NCI-H774 (cell line): ENCODE measurements at places on chromosomes 6 and 20.

DNA sequence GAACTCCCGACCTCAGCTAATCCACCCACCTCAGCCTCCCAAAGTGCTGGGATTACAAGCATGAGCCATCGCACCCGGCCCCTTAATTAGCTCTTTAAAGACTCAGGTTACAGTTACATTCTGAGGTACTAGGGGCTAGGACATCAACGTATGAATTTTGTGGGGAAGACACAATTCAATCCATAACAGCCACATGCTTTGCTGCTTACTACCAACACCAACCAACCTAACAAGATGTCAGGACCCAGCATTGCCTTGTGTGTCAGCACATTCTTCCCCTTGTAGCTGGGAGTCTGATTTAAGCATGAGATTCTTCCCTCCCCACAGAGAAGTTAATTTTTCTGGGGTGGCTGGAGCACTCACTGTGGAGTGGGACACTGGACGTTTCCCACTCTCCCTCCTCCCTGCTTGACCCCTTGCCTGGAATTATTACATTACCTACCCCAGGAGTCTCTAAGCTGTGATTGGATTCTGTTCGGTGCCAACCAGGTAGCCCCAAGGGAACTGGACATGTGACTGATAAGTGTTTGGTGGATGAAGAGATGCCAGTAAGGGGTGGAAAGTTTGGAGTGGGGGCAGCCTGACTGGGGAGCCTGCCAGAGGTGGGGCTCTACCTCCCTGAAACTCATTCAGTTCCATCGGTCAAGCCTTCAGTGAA lies 5.6 kb upstream of the PXMP4 start:
- no peak for DNase-seq

- DNase-seq: no peak
Observed at GRCh38 chr6:132218059-132218696, 183.1 kb downstream of the MOXD1 start.

GRCh38 chr6:29251736-29252135 lies 49.8 kb upstream of the OR14J1 start:
- DNase-seq: no peak

GRCh38 chr6:37127961-37128862 lies 41.7 kb upstream of the PIM1 start:
- no peak for DNase-seq

DNA sequence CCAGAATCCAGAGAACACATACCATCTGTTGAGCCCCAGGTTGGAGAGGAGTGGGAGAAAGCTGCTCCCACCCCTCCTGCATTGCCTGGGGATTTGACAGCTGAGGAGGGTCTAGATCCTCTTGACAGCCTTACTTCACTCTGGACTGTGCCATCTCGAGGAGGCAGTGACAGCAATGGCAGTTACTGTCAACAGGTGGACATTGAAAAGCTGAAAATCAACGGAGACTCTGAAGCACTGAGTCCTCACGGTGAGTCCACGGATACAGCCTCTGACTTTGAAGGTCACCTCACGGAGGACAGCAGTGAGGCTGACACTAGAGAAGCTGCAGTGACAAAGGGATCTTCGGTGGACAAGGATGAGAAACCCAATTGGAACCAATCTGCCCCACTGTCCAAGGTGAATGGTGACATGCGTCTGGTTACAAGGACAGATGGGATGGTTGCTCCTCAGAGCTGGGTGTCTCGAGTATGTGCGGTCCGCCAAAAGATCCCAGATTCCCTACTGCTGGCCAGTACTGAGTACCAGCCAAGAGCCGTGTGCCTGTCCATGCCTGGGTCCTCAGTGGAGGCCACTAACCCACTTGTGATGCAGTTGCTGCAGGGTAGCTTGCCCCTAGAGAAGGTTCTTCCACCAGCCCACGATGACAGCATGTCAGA lies 77.4 kb downstream of the ASXL1 start:
- no peak for DNase-seq

- DNase-seq: no peak
Observed at GRCh38 chr20:17624551-17625245, 54.8 kb downstream of the DSTN start.

- no peak for DNase-seq
Observed at GRCh38 chr6:105909106-105909505, 177.0 kb upstream of the PRDM1 start.

GRCh38 chr6:8435845-8436168 lies 462 bp upstream of the SLC35B3 start:
- no peak for DNase-seq

GRCh38 chr6:14108571-14109410 lies 8.8 kb upstream of the CD83 start:
- DNase-seq: no peak

GRCh38 chr6:30258204-30258603 lies 45.0 kb upstream of the TRIM26 start:
- no peak for DNase-seq

GRCh38 chr20:48983423-48984400 lies 62.2 kb downstream of the ARFGEF2 start:
- no peak for DNase-seq

DNA sequence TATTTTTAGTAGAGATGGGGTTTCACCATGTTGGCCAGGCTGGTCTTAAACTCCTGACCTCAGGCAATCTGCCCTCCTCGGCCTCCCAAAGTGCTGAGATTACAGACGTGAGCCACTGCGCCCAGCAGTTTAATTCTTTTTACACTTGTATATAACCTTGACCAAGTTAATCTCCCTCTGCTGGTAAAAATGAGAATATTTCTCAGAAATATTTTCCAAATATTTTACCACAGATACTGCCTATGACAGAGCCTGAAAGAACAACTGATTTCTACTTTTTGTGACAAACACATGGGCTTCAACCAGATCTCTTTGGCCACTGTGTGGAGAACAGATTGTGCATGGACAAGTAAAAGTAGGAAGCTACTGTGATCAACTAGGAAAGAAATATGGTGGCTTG lies 21.2 kb upstream of the NHSL1 start:
- no peak for DNase-seq

GRCh38 chr6:46044881-46045617 lies 29.4 kb upstream of the CLIC5 start:
- no peak for DNase-seq

- DNase-seq: no peak
Observed at GRCh38 chr6:70307008-70307407, 4.1 kb upstream of the COL9A1 start.

DNA sequence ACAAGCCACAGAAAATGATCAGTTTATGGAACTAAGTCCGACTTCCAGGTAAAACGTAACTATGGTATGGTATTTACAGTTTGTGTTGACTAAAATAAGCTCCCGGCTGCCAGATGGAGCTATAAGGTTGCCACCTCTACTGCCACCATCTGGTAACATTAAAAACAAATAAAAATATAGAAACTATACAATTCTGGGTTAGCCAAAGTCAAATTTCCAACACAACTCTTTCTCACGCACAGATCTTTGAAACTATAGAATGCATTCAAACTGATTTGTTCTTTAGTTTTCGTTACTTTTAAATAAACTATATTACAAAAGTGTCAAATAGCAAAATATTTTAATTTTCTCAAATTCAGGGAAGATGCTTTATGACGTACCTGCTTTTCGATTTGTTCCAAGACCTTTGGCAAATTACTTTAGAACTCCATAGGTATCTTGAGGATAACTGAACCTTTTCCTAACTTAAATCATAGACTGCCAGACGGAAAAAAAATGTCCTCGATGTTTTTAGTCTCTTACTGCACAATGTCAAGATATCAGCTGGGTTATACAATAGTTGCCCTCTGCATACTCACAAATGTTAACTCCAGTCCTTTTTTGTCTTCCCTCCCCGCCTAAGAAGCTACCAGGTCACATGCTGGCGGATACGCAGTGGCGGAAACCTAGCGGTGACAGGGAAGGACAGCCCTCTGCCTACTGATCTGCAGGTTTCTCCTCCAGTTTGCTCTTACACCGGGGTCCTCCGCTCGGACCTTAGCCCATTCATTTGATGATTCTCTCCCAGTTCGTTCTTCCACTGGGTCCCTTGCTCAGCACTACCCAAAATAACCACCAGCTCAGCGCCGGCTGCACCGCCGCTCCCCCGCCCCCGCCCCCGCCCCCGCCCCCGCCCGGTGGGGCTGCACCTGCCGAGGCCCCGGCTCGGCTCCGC lies 888 bp downstream of the SLC17A5 start:
- peak; percentile 72 for DNase-seq

DNA sequence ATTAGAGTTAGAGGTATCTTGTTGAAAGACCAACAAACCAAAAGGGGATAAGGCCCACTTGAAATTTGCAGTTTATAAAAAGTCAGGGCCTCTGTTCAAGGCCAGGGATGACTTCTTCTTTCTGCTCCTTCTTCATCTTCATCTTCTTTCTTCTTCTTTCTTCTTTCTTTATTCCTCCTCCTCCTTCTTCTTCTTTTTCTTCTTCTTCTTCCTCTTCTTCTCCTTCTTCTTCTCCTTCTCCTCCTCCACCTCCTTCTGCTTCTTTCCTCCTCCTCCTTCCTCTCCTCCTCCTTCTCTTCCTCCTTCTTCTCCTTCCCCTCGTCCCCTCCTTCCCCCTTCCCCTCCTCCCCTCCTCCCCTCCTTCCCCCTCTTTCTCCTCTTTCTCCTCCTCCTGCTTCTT lies 18.4 kb upstream of the ZNF292 start:
- DNase-seq: no peak

- DNase-seq: peak; percentile 13
Observed at GRCh38 chr6:26284537-26285142, 80.4 kb upstream of the BTN3A2 start.

- DNase-seq: no peak
Observed at GRCh38 chr20:22795871-22796270, 211.5 kb upstream of the FOXA2 start.

- DNase-seq: no peak
Observed at GRCh38 chr20:22921595-22922421, 113.3 kb upstream of the SSTR4 start.

DNA sequence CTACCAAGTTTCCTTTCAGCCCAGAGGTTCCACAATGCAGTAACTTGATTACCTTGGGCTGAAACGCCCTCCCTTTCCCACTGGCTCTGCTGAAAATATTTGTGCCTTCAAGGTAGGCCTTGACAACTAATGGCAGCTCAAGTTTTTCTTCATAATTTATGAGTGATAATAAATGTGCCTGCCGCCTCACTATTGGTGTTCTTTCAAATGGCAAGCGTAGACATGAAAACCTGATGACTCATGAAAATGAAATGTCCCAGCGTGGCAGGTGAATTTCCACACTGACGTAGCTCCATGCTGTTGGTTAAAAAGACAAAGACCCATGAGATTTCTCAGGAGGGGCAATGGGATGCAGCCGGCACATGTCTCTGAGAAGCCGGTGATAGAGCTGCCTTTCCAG lies 107.2 kb upstream of the GGTLC1 start:
- no peak for DNase-seq

- DNase-seq: no peak
Observed at GRCh38 chr20:3990716-3991115, 24.6 kb downstream of the RNF24 start.

GRCh38 chr6:129184808-129185366 lies 301.9 kb downstream of the LAMA2 start:
- DNase-seq: no peak

- DNase-seq: no peak
Observed at GRCh38 chr20:2867081-2867864, 6.0 kb upstream of the PTPRA start.

DNA sequence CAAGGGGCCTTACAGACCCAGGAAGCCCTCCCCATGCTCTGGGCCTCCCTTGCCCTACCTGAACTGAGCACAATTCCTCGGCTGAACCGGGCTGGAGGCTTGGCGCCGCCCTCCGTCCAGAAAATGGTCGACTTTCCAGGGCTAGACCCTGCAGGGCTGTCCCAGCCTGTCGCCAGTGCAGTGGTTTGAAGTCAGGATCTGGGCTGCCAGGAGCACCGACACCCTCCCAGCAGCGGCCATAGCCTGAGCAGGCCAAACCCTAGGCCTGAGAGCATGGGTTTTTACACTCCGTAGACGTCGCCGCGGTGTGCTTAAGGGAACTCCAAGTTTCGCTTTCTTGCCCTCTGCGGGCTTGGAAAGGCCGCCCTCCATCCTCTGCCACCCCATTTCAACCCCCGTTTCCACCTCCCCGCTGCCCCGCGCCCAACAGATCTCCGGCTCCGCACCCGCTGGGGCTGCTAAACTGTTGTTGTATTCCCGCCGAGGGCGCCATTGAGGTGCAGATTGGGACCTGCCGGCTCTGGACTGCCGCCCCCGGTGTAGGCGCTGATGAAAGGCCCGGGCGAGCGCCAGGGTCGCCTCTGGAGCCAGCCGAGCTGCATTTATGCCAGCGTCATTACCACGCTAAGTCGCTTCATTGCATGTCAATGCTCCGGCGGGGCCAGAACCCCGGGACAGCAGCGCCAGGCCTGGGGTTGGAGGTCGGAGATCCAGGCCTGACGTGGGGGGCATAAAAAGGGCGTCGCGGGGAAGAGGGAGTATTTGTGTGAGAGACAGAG lies 2.2 kb upstream of the TFAP2A start:
- no peak for DNase-seq

DNA sequence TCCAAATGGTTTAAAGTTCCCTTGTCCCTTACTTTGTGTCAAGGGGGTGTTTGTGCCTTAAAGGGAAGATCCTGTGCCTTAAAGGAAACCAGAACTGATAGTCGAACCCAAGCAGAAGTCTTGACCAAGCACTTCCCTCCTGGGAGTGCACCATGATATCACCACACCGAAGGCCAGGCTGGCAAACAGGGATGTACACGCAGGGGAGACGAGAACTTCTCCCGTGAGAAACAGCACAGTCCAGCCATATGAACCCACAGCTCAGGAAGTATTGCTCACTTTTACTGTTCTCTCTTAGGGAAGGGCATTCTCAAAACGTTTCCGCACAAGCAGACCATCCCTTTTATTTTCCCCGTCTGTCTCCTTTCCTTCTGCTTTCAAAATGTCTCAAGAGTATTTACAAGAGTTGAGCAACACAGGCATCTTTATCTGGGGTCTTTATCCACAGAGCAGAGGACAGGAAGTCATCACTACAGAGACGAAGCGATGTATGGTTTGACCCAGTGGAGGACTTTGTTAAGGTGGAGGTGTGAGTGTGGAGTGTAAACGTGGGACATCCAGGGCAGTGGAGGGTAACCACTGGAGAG lies 12.8 kb upstream of the SERPINB1 start:
- DNase-seq: no peak

DNA sequence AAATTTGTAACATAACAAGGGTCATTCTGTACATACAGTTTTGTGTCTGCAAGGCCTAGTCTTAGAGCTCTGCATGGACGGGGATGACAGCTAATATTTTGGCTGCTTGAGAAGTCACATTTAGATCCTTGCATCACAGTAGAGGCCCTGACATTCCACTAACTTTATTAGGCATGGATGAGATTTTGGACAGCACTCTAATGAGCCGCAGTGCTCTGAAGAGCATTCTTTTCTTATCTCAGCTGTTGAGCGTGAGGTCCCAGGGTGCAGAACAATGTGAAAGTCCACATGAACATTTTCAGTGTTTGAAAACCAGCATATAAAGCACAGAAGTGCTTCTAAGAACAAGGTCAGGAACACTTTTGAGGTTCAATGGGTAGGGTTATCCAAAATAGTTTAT lies 58.9 kb downstream of the IPCEF1 start:
- no peak for DNase-seq

GRCh38 chr20:1983301-1983700 lies 10.6 kb downstream of the PDYN start:
- no peak for DNase-seq

- DNase-seq: no peak
Observed at GRCh38 chr6:79841577-79842375, 105.6 kb downstream of the ELOVL4 start.
